ENCODE measurements at places on chromosomes 1 and 21. TPM values are rescaled to one million over a fixed set of nuclear protein-coding genes. Genes with fewer than 3 reads are reported as not detected.

GRCh38 chr1:212188599-212189351, 96.4 kb upstream of the PPP2R5A start:
- no peak for DNase-seq

DNA sequence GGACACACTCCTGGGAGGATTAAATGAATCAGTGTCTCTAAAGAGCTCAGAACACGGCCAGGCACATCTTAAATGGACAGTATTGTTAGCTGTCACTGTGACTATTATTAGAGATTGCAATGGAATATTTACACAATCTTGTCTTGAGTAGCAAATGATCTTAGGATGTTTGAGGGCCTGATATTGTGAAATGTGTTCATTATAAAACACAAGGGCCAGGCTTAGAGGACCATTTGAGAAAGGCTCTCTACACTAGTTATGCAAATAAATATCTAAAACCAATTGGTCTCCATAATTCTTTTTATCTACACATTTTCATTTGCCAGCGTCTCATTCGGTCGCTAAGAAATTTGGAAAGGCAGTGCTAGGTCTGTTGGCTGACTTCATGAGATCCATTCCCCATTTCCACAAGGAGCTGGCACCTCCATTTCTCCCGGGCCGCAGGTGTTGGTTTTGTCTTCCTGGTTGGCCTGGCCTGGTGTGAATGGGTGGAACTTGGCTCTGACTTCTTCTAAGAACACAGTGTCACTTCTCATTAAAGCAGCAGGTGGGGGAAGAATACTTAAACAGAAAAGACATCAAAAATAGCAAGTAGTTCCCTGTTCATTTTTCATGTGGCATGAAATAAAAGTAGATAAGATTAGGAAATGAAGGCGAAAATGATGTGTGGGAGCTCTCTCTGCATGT, 56.0 kb upstream of the PLXNA2 start:
- no peak for DNase-seq

GRCh38 chr1:214505134-214505533, 46.3 kb downstream of the PTPN14 start:
- no peak for DNase-seq

DNA sequence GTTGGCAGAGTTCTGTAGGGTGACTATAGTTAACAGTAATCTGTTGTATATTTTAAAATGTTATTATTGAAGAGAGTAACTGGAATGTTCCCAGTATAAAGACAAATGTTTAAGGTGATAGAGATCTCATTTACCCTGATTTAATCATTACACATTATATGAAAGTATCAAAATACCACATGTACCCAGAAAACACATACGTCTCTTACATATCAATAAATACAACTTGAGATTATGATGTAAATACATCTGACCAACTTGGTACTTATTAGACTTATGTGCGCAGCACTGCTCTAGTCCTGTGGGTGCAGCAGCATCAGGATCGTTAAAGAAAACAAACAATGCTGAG, 670 bp upstream of the PARK7 start:
- no peak for DNase-seq

The MAPKAPK2 gene
- total RNA-seq: 64.0 TPM

- DNase-seq: no peak
Observed at GRCh38 chr21:44934797-44935532, 4.9 kb upstream of the SLX9 start.

DNA sequence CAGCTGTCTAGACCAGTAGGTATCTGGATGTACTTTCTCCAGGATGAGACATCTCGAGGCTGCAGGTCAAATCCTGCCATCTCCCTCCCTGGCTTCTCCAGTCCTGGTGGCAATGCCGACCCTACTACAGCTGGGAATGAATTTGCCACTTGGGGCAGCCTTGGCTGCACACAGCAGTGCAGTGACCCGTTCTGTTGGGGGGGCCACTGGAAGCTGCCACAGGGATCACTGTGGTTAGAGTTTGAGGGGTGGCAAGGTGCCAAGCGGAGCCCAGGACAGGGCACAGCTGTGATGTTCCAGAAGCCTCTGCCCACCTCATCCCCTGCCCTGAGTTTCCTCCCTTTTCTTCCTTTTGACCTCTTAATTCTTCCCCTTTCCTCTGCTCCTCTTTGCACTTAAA, 17.1 kb downstream of the COL6A2 start:
- DNase-seq: no peak

DNA sequence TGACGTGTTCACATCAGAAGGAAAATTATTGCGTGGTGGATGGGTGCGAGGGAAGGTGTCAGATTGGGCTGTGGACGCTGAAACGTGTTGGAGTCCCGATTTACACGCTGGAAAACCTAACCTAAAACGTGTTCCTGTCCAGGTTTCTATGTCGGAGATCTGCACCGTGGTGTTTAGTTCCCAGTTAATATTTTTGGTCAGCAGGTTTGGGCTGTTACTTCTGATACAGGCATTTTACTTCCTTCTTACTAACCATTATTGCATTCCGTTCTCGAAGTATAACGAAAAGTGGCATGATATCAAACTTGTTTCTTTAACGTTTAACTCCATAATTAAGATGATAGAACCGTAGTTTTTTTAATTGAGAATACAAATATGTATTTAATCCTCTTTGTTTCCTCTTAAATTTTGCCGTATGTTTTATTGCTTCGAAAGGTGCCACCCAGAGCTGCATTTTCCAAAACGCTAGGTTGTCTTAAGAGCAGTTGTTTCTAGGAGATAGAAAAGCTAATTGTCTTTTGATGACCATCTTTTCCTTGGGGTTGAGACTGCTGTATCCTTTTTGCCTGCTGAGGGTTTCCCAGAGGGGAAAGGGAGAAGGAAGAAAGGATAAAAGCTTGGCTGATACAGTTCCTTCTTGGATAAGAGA, 1.3 kb downstream of the ADARB1 start:
- no peak for DNase-seq

DNA sequence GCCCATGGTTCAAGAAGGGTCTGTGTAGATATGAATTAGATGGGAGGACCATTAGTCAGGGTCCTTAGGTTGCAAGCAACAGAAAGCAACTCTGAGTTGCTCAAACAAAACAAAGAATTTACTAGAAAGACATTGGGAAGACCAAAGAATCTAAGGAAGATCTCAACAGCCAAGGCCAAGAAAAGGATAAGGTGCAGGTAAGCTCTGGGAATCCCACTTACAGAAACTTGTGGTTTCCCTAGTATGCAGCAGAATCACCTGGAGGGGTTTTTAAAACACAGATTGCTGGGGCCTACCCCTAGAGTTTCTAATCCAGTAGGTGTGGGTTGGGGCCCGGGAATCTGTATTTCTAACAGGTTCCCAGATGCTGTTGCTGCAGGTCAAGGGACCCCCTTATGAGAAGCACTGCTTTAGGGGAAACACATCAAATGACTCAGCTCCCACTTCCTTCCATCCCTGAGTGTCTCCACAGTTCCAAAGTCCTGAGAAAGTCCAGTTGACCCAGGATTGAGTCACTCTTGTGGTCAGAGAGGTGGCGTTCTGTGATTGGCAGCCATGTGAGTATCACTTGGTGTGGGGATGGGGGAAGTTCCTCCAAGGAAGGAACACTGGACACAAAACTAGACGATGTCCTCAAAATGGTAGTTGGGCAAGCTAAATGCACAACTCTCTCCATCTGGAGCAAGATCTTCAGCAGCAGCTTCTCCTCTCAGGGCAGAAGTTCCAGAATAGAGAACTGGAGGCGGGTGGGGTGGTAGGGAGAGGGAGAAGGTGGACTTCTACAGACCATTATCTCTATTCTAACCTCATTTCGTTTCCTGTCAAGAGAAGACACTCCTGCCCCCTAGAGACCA, 24.2 kb upstream of the EYA3 start:
- DNase-seq: no peak

DNA sequence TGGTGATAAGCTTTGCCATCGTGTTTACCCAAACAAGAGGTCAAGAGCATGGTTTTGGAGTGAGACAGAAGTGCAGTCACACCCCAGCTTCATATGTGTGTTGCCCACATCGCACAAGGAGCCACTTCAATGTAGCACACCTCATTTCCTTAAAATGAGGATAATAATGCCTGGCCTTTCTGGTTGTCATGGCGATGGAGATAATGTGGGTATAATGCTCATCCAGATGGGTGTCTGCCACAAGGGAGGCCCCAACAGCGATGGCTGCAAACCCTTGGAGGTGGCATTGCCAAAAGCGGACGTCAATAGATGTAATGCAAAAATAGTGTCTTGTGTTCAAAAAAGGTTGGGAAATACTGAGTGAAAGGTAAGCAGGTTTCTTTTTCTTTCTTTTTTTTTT, 83.1 kb upstream of the AJAP1 start:
- no peak for DNase-seq

DNA sequence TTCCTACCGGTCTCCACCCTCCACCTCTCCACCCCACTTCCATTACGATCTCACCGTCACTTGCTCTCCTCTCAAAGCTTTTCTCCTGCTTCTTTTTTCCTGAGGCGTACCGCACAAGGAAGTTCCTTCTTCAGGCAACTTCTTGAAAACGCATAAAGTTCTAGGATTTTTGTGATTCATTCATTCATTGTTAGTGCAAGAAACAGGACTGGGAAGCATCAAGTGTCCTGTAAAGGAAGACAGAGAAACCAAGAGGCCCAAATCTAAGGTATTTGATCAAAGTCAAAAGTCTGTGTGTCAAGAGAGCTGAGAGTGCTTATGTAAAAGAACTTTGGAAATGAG, 1.3 kb upstream of the RCC2 start:
- DNase-seq: no peak

The USP24 gene
- total RNA-seq: 74.6 TPM

The SPRR5 gene
- total RNA-seq: not detected

All from thyroid gland (tissue), 4 donors.